Osteocyte (in vitro differentiated cells): ENCODE measurements at places on chromosomes 6 and 20. TPM values are rescaled to one million over a fixed set of nuclear protein-coding genes. Genes with fewer than 3 reads are reported as not detected.

MAN1A1 gene
- 6.8 and 7.0 TPM in 2 replicates for total RNA-seq

VGLL2 gene
- not detected in 2 replicates for total RNA-seq

PTGIS gene
- total RNA-seq, result 67.6 and 72.1 TPM in 2 replicates

MEI4 gene
- total RNA-seq, result not detected in 2 replicates

RAMACL gene
- 2.5 and 3.6 TPM in 2 replicates for total RNA-seq

GRCh38 chr6:44151348-44152108, 7.1 kb upstream of the CAPN11 start:
- no peaks in the 10 kb centered on the region for H3K4me1 ChIP-seq
- H3K4me3 ChIP-seq, result no peak overlapping the region
- no peak overlapping the region for H3K27ac ChIP-seq

DNA sequence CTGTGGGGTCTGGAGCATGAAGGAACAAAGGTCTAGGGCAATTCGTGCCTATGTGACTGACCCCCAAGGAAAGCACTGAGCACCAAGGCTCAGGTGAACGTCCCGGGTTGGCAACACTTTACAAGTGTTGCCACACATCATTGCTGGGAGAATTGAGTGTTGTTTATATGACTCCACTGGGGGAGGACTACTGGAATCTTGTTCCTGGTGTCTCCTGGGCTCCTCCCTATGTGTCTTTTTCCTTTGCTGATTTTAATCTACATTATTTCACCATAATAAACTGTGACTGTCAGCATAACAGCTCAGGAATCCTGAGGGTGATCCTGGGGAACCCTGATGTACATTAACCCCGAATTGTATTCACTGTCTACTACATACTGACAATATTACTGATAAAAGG, 207.7 kb upstream of the BMP2 start:
- no peak overlapping the region for H3K27ac ChIP-seq
- no peak overlapping the region for H3K4me3 ChIP-seq
- peaks cover 27% of the 10 kb centered on the region for H3K4me1 ChIP-seq
- DNase-seq, result no peak
- H3K27me3 ChIP-seq, result no peaks in the 10 kb centered on the region
- H3K36me3 ChIP-seq, result no peaks in the 10 kb centered on the region

GRCh38 chr6:15254070-15254975, 8.5 kb downstream of the JARID2 start:
- H3K27ac ChIP-seq, result peak overlapping the region; percentile 80
- H3K36me3 ChIP-seq, result no peaks in the 10 kb centered on the region
- peaks cover 60% of the 10 kb centered on the region for H3K4me1 ChIP-seq
- peak; percentile 86 for DNase-seq
- no peak overlapping the region for H3K4me3 ChIP-seq

- no peak overlapping the region for H3K27ac ChIP-seq
- H3K27me3 ChIP-seq, result no peaks in the 10 kb centered on the region
- DNase-seq, result peak; percentile 65
- no peaks in the 10 kb centered on the region for H3K4me1 ChIP-seq
- H3K36me3 ChIP-seq, result no peaks in the 10 kb centered on the region
Observed at GRCh38 chr20:30610751-30611150, 646.7 kb upstream of the DEFB115 start.

DNA sequence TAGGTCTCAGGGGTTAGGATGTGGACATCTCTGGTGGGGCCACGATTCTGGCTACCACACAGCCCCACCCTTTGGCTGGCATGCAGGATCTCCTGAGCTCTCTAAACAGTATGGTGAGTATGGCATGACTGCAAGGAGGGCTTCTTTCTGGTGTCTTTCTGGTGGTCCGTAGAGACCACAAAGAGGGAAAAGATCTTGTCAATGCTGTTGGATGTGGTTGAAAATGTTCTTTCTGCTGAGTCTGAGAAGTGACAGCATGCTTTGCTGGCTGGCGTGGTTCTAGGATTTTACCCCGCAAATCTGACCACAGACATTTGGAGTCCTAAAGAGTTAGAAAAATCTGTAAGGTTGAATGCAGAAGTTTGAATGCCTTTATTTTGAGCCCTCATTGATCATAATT, 474.9 kb upstream of the CHD6 start:
- no peak for DNase-seq
- no peaks in the 10 kb centered on the region for H3K36me3 ChIP-seq
- no peak overlapping the region for H3K4me3 ChIP-seq
- H3K27ac ChIP-seq, result no peak overlapping the region
- H3K27me3 ChIP-seq, result no peaks in the 10 kb centered on the region
- H3K4me1 ChIP-seq, result no peaks in the 10 kb centered on the region

GRCh38 chr6:23953976-23954375, 172.0 kb upstream of the NRSN1 start:
- no peaks in the 10 kb centered on the region for H3K36me3 ChIP-seq
- DNase-seq, result no peak
- H3K27me3 ChIP-seq, result no peaks in the 10 kb centered on the region
- no peak overlapping the region for H3K4me3 ChIP-seq

DNA sequence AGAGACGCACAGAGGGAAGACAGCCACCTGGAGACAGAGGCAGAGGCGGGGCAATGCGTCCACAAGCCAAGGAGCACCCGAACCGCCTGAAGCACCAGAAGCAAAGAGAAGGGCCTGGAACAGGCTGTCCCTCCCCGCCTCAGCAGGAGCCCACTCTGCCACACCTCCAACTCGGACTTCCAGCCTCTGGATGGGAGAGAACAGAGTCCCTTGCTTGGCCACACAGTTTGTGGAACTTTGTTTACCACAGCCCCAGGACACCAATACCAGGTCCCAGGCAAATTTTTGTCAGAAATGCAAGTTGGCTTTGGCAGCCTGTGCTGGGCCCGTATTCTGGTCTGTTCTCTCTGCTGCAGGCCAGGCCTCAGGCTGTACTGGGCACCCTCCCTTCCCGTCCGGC, 87.5 kb upstream of the RPS6KA2 start:
- no peaks in the 10 kb centered on the region for H3K4me1 ChIP-seq
- no peak overlapping the region for H3K4me3 ChIP-seq
- peaks cover 6% of the 10 kb centered on the region for H3K27me3 ChIP-seq
- DNase-seq, result no peak
- H3K36me3 ChIP-seq, result no peaks in the 10 kb centered on the region

DNA sequence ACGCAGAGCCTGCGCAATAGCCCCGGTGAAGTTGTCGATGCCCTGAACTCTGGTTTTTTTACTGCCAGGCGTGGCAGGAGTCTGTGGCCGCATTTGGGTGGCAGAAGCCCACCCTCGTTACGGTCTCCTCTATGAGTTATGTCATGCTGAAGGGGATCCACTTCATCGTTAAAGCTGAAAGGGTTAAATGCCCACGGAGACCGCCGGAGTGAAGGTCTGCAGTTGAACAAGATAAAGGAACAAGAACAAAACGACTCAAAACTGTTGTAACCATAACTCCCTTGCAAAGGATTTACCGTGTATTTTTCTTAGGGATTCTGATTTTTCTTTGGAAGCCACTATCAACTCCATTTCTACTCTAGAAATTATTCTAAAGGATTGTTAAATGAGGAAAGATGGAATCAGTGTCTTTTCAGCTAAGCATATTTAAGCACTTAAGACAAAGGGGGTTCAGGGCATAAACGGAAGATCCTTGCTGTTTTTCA, 501 bp upstream of the ELOVL5 start:
- peaks cover 3% of the 10 kb centered on the region for H3K36me3 ChIP-seq
- H3K27ac ChIP-seq, result peak overlapping the region; percentile 98
- peak overlapping the region; percentile 87 for H3K4me3 ChIP-seq
- H3K4me1 ChIP-seq, result peaks cover 19% of the 10 kb centered on the region
- no peak for DNase-seq

DNA sequence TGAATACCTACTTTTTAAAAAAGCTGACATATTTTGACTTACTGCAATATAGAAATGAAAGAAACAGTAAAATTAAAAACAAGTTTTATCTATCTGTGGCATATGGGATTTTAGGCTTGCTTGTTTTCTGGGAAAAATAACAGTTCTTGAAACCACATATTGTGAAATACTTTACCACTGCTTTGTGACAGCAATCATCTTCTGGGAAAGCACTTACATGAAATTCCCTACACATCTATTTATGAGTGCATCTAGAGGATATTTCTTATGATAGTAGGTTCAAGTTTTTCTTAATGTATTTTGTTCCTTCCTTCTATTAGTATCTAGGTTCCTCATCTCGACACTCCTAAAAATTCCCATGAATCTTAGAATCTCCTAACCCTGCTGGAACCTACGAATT, 75.2 kb downstream of the STXBP5 start:
- no peak overlapping the region for H3K4me3 ChIP-seq
- no peaks in the 10 kb centered on the region for H3K27me3 ChIP-seq
- peak overlapping the region; percentile 69 for H3K27ac ChIP-seq
- no peak for DNase-seq
- H3K36me3 ChIP-seq, result peaks cover 28% of the 10 kb centered on the region
- peaks cover 19% of the 10 kb centered on the region for H3K4me1 ChIP-seq

DNA sequence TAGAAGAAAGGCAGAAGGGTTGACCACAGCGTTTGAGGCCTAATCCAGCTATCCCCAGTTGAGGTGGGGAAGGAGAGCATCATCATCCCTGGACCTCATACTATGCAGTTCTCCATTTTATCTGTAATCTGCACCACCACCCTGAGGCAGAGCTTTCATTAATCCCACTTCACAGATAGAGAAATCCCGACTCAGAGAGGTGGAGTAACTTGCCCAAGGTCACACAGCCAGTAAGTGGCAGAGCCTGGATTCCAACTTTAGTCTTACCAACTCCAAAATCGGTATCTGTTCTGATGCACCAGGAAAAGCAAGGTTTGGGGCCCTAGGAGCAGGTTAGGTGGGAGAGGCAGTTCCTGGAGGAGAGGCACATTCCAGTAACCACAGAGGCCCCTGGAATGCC, 6.7 kb downstream of the TMEM74B start:
- no peak for DNase-seq
- no peak overlapping the region for H3K4me3 ChIP-seq
- no peaks in the 10 kb centered on the region for H3K4me1 ChIP-seq

DNA sequence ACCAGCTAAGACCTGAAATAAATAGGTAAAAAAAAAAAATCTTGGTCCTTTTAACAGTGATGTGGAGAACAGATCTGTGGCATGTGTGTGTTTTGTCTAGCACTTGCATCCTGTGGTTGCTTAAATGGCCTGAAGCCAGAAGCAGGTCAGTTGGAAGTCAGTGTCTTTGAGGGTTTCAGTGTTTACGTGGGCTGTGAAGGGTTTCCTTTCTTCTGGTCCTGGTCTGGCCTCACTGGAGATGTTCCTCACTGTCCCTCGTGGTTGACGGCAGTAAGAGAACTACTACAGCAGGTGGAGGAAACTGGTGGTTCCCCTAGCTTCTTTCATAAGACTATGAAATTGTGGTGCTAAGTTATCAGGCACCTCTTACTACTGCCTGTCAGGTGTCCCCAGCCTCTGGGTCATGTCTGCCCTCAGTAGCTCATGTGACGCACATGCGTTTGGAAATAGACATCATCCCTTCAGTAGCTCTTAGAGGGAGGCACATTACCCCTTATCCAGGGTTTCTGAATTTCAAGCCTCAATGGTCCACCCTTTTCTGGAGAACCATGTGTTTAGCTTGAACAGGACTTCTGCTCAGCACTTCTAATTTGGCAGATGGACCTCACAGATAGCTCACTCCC, 59.4 kb upstream of the SCP2D1 start:
- no peak for DNase-seq
- no peaks in the 10 kb centered on the region for H3K36me3 ChIP-seq
- no peak overlapping the region for H3K4me3 ChIP-seq
- H3K27ac ChIP-seq, result no peak overlapping the region
- H3K4me1 ChIP-seq, result peaks cover 11% of the 10 kb centered on the region
- no peaks in the 10 kb centered on the region for H3K27me3 ChIP-seq

GRCh38 chr20:24449026-24449720, 20.3 kb upstream of the SYNDIG1 start:
- no peaks in the 10 kb centered on the region for H3K36me3 ChIP-seq
- H3K27ac ChIP-seq, result no peak overlapping the region
- no peak overlapping the region for H3K4me3 ChIP-seq
- H3K27me3 ChIP-seq, result peaks cover 5% of the 10 kb centered on the region

- H3K27me3 ChIP-seq, result peaks cover 3% of the 10 kb centered on the region
- no peak for DNase-seq
- no peak overlapping the region for H3K27ac ChIP-seq
- no peaks in the 10 kb centered on the region for H3K36me3 ChIP-seq
Observed at GRCh38 chr20:17768271-17768670, 68.5 kb downstream of the BANF2 start.
